ENCODE measurements at places on chromosomes 5 and 9. TPM values are rescaled to one million over a fixed set of nuclear protein-coding genes. Genes with fewer than 3 reads are reported as not detected.
A peak's percentile ranks its signal among the peaks of the same experiment; 100 is the strongest.

CDC20B gene
- total RNA-seq = not detected

PARP8 gene
- 30.8 TPM for total RNA-seq

MELK gene
- 3.2 TPM for total RNA-seq

NKD2 gene
- total RNA-seq = 9.9 TPM

TRMT10B gene
- total RNA-seq = 19.2 TPM

KCNN2 gene
- not detected for total RNA-seq

ADRB2 gene
- 7.4 TPM for total RNA-seq

PFN3 gene
- not detected for total RNA-seq

TMEM8B gene
- 11.6 TPM for total RNA-seq

- DNase-seq = no peak
Measured at GRCh38 chr9:121708768-121709488, 57.5 kb downstream of the DAB2IP start.

- no peak for DNase-seq
Measured at GRCh38 chr5:141832131-141832530, 46.1 kb downstream of the PCDH1 start.

DNA sequence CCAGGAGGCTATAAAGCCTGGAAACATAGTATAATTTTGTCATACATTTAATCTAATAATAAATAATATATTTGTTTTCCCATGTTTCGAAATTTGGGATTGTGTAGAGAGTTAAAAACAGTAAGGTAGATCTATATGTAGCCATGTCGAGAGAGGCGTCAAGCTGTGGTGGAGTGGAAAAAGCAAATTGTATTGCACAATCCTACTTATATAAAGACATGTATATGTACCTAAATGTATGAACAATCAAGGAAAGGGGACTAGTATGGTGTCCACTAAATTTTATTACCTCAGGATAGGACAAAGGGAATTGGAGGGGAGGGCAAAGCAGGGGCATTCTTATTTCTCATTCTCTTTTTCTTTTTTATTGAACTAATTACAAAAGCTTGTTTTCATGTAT lies 52.0 kb downstream of the GLRA1 start:
- no peak for DNase-seq

- DNase-seq = no peak
Measured at GRCh38 chr9:15529566-15530324, 19.0 kb upstream of the PSIP1 start.

- DNase-seq = peak; percentile 92
Measured at GRCh38 chr5:69492391-69492922, at the start of gene OCLN. Gene OCLN (plus strand): TSS chr5:69492790. CDS start chr5:69504245, 11,455 bp downstream.

DNA sequence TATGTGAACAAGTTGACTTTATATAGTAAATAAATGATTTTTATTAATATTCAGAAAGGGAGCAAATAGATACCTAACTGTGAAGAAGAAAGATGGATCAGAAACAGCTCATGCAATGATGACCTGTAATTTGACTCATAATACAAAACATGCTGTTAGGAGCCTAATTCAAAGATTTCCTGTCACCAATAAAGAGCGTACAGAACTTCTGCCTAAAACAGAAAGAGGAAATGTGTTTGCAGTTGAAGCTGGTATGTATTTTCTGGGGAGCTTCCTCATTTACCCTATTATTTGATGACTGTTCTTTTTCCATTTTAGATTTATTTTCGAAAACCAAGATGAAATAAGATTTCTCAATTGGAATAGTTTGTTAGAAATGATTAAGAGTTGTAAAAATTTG lies 11.4 kb downstream of the YTHDC2 start:
- DNase-seq = no peak

GRCh38 chr9:136011703-136012496 lies 50.7 kb upstream of the UBAC1 start:
- no peak for DNase-seq

- DNase-seq = no peak
Measured at GRCh38 chr5:153516504-153517240, 26.2 kb downstream of the GRIA1 start.

GRCh38 chr9:5113994-5114748 lies 71.3 kb downstream of the INSL6 start:
- no peak for DNase-seq

GRCh38 chr5:6377582-6377904 lies 804 bp downstream of the MED10 start:
- no peak for DNase-seq

GRCh38 chr9:137396227-137396626 lies 26.7 kb downstream of the EXD3 start:
- no peak for DNase-seq

- no peak for DNase-seq
Measured at GRCh38 chr9:137416006-137416562, 6.9 kb downstream of the EXD3 start.

Measured in Peyer's patch (tissue), 4 donors.